ENCODE measurements at places on chromosomes 5 and 9.

GRCh38 chr5:160423099-160423498, 1.4 kb downstream of the PTTG1 start:
- no peak for DNase-seq

DNA sequence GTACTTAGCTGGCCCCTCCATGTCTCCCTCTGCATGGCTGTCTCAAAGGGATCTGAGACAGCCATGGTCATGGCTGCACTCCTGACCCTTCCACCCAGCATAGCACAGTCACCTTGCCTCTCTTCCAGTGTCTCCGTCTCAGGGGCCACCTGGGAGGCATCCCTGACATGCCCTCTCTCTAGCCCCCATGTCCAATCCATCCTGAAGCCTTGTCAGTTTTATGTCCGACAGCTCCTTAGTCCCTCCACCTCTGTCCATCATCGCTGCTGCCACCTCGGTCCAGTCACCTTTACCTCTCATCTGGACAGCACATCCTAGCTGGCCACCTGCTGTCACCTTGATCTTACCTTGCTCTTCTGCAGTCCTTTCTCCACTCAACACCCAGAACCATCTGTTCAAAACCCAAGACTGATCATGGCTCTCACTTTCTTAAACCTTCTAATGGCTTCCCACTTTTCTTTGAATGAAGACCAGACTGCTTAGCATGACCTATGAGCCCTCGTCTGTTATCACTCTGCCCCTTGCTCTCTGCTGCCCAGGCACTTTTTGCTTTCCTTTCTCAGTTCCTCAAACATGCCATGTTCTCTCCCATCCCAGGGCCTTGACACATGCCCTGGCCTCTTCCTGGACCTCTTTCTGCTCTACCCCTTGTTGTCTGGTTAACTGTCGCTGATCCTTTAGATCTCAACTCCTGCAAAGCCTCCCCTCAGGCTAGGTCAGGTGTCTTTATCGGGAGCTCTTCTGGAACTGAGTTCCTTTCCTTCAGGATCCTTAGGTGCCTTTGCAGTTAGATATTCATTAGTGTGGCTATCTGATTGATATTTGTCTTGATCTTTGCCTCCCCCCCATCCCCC, 181.8 kb upstream of the PITX1 start:
- no peak for DNase-seq

- DNase-seq = no peak
These were observed 62.4 kb upstream of the TAS2R1 start for GRCh38 chr5:9692576-9692975.

DNA sequence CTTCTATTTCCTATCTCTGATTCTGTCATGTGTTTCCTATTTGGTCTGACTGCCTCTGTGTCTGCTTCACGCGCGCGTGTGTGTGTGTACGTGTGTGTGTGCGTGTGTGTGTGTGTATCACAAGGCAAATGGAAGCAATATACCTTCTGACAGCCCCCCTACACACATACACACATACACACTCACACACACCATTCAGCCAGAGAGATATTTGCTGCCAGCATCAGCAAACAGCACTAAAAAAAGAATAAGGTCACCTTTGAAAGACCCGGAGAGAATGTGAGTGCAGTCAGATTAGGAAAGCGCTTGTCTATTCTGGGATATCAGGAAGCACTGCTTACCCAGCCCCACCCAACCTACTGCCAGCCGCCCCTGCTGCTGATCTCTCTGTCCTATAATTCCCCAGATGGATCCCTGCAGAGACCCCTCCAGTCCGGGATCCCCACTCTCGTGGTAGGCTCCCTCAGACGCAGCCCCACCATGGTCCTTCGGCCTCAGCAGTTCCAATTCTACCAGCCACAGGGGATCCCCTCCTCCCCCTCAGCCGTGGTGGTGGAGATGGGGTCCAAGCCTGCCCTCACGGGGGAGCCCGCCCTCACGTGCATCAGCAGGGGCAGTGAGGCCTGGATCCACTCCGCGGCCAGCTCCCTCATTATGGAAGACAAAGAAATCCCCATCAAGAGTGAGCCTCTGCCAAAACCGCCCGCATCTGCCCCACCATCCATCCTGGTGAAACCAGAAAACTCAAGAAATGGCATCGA, 45.7 kb downstream of the PLAC8L1 start:
- DNase-seq = no peak

- DNase-seq = no peak
These were observed 93.5 kb downstream of the MVB12B start for GRCh38 chr9:126420135-126420534.

DNA sequence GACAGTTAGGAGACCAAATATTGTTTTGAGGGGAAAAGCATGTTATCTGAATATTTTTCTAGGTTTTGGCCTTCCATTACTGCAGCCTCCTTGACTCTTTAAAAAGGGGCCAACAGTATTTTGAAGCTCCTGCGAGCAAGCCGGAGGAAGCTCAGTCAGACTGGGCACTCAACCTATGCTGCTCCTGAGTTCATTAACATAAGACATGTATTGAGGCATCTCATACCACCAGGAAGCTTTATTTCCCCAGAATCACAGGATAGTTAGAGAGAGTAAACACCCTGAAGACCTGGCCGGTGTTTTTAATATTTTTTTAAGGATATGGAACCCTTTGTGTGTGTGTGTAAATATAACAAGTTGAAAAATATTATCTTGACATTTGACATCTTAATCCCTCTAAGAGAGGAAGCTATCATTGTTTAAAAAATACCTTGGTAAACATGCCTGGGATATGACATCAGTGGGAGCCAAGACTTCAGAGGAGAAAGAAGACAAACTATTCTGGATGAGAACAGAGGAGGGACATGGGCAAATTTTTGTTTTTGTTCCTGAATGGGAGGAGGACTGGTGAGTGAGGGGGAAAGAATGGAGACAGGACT, 139.3 kb upstream of the SLIT3 start:
- no peak for DNase-seq

DNA sequence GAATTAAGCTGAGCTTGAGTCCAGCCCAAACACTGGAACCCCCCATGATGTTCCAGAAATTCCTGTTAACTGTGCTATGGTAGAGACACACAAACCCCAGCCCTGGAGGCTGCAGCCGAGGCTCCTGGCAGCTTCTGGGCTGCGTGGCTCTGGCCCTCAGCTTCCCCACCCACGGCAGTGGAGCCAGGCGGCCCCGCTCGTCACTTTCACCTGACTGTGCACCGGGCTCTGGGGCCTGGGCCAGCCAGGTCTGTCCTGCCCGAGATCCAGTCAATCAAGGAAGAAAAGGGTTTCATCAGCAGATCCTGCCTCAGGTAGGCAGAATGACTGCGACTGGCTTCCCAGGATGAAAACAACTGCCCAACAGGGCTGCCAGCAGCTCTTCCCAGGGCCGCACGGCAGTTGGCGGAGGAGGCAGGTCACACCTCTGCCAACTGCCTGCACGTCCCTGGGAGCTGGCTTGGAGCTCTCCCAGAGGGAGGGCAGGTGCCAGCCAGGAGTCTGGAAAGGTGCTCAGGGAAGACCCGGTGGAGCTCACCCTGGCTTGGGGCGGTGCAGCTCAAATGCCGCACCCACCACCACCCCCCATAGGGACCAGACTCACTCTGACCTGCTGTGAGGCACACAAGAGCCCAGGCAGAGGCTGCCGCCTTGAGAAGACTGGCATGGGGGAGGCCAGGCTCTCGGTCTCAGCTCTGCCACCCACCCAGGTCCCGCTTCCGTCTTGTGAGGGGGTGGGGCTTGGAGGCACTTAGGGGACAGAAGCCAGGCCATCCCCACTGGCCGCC, 20.7 kb downstream of the BRD3 start:
- no peak for DNase-seq

- DNase-seq = no peak
These were observed 166.9 kb downstream of the DMRT2 start for GRCh38 chr9:1217076-1217475.

DNA sequence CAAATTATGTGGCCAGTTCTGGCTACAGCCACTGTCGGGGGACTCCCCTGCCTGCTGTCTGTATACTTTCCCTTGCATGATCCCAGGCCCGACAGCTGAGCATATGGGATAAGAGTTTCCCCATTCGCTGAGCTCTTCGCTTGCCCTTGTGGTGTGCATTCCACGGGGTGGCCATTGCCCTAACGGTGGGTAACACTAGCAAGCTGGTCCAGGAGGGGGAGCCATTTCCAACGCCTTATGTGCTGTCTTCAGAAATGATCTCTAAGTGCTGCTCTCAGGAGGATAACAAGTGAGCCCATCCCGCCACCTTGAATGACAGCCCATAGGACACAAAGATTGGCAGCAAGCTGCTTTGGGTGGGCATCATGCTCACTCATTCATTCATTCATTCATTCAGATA, 190.9 kb downstream of the FSTL4 start:
- no peak for DNase-seq

DNA sequence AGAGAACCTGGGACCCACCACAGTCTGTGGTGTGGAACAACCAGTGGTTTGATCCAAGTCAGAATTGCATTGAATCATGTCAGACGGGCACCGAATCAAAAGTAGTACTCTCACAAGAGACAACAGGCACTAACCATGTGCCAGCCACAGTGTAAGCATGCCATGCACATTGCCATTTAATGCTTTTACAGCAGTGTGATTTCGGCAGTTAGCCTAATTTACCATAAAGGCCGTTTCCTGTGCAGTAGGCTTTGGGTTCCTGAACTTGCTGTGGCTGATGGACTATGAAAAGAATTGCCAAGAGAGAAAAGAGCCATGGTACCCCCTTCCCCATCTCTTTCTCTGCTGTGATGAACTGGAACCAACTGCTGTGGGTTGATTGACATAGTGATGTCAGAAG, 540.6 kb downstream of the EBF1 start:
- DNase-seq = no peak

DNA sequence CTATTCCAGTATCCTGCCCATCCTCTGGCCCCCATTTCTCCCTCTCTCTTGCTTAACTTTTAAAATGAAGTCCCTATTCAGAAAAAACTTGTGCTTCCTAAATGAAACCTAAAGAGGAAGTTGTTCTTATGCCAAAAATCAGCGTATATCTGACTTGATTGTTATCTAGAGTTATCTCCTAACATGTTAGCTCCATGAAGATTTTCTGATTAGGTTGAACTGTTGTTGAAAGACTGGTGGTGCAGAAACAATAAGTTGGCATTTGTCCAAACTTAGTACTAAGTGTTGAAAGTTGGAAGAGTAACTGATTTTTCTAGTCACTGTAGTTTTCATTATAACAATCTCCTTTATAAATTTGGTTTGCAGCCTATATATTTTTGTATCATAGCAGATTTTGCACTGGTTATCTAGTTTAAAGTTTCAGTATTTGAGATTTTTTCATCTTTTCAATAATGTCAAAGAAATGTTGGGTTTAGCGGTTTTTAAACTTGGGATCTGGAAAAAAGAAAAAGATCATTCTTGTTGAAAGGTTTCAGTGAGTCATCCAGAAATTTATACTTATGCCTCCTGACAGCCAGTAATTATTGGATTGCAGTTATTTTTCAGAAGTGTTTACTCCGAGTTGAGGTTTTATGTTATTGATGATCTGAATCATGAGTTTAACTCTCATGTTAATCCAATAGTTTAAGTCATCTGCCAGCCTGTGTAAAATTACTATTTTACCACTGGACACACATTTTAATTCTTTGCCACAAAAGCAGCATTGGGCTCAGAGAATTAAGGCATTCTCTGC, 60.6 kb downstream of the PAM start:
- DNase-seq = peak; percentile 43

GRCh38 chr9:19623941-19624340, 164.9 kb downstream of the SLC24A2 start:
- DNase-seq = no peak

DNA sequence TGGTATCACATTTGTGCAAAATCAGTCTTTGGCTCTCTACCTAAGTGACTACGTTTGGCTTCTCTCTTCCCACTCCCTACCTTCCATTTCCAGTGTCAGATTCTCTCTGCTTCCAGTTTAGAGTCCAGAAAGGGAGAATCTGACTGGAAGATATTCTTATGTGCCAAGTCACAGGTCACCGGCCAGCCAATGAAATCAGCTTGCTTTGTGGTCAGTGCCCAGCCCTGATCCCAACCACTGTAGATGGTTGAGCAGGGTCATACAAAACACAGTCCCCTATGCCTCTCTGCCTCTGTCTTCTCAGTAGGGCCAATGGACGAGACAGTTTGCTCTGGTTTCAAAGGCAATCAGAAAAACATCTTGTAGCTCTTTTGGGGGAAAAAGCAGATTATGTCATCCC, 15.6 kb upstream of the EPB41L4B start:
- DNase-seq = no peak

DNA sequence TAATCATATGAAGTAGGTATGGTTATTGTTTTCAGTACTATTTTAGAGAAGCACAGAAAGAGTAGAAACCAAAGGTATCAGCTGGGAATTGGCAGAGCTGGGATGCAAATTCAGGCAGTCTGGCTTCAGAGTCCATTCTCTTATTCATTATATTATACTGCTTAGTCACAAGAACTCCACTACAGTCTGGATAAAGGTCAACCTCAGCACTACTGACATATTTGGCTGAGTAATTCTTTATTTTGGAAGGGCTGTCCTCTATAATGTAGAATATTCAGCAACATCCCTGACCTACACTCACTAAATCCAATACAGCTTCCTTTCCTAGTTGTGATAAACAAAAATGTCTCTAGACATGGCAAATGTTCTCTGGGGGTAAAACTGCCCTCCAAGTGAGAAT, 37.6 kb downstream of the PTGER4 start:
- peak; percentile 7 for DNase-seq
